Activated CD4-positive, CD25-positive, alpha-beta regulatory T cell treated with anti-CD3 and anti-CD28 coated beads, Interleukin-2, amount 50 U/mL, for 16 hours (primary cell): ENCODE measurements at places on chromosomes 5 and 9.

GRCh38 chr5:112923988-112924387 lies 2.0 kb upstream of the REEP5 start:
- no peak for DNase-seq

GRCh38 chr5:138241688-138242571 lies 28.8 kb upstream of the CDC23 start:
- DNase-seq: no peak

DNA sequence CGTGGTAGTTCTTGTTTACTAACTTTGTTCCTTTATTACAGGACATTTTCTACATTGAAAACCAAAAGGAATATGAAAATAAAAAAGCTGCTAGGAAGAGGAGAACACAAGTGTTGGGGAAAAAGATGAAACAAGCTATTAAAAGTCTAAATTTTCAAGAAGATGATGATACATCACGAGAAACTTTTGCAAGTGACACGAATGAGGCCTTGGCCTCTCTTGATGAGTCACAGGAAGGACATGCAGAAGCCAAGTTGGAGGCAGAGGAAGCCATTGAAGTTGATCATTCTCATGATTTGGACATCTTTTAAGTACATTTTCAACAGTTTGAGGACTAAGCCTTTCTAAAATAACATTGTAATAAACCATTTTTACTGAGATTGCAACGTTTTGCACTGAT lies 23.8 kb downstream of the PHAX start:
- DNase-seq: no peak

GRCh38 chr5:77791356-77791755 lies 15.2 kb upstream of the TBCA start:
- DNase-seq: no peak

- no peak for DNase-seq
Observed at GRCh38 chr5:131783874-131784273, 12.9 kb downstream of the FNIP1 start.

- DNase-seq: no peak
Observed at GRCh38 chr9:135079676-135080075, 7.8 kb upstream of the OLFM1 start.

DNA sequence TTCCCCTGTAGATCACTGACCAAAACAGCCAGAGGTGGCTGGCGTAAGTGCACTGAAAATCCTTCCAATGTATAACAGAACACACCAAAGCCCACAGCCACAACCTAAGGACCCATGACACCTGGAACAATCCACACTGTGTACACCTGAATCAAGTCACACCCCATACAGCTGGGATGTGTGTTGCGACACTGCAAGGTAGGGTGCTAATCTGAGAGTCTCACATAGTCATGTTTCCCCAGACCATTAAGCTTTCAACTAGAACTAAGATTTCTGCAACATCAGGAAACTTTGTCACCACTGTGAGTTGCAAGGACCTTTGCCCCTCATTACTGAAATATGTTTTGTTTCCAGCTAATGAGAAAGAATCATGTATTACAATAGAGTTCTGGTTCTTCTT lies 59.4 kb downstream of the MED27 start:
- DNase-seq: no peak

GRCh38 chr9:69678843-69679538 lies 6.8 kb upstream of the APBA1 start:
- DNase-seq: no peak

- DNase-seq: no peak
Observed at GRCh38 chr9:105437704-105438103, 10.1 kb upstream of the FSD1L start.

DNA sequence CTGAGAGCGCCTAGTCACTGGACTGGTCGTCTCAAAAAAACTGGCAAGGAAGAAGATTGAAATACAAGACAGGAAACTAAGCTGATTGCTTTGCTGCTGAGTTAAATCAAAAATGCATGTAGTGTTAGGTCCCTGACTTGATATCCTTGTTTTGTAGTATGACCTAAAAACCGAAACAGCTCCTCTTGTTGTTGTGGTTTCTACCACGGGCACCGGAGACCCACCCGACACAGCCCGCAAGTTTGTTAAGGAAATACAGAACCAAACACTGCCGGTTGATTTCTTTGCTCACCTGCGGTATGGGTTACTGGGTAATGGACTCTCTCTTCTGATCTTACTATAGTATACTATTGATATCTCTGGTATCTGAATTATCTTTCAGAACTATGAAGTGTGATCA lies 4.3 kb downstream of the MTRR start:
- no peak for DNase-seq

DNA sequence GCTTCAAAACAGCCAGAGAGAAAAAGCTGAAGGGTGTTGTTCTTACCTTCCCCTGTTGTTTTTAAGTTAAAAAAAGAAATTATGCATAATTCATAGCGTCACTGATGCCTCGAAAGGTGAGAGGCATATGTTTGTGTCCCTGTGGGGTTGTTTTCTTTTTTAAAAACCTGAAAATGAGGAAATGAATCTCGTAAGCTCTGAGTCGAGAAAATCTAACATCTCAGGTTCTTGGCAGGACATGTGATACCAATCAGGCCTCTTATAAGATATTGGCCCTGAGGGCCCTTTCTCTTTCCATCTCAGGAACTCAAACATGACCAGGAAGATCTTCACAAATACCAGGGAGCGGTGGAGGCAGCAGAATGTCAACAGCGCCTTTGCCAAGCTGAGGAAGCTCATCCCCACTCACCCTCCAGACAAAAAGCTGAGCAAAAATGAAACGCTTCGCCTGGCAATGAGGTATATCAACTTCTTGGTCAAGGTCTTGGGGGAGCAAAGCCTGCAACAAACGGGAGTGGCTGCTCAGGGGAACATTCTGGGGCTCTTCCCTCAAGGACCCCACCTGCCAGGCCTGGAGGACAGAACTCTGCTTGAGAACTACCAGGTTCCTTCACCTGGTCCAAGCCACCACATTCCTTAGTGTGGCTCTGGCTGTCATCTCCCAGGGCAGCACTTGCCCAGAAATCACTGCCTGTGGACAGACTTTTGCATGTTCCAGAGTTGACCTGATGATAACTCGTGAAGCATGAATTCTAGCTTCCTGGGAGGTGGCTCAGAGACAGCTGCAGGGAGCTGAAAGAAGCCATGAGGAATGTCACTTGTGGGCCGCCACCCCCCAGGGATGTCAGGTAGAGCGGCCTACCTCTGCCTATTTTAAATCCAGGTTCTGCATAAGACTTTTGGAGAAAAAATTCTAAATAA lies at the start of gene TAL2:
TSS of gene TAL2 (plus strand) at position 274 of the 921 bp plus-strand sequence. CDS start at position 314, 40 bp downstream.
- DNase-seq: no peak

DNA sequence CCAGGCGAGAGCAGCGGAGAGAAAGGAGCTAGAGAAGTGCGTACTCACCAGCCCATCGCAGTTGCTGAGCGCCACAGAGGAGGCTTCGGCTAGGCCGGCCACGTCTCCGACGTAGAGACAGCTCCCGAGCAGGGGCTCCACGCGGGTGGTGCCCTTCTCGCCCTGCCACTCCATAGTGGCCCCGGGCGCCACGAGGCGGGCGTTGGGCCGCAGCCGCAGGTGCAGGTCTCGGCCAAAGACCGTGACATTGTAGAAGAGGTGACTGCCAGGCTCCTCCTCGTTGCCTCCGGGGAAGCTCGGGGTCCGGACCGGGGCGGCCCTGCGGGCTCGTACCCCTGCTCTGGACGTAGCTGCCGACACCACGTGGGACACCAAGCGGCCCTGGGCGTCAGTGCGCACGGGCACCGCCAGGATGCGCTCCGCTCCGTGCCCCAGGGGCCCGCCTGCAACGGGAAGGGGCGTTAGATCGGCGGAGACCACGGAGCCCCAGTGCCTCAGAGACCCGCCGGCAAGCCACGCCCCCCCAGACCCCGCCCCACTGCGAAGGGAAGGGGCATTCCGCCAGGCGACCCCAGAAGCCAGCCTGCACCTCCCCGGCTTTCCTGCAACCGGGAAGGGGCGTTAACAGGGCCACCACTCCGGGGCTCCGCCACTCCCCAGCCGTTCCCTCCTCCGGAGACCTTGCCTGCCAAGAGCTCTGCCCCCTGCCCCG lies 1.4 kb downstream of the ADAMTS2 start:
- no peak for DNase-seq

DNA sequence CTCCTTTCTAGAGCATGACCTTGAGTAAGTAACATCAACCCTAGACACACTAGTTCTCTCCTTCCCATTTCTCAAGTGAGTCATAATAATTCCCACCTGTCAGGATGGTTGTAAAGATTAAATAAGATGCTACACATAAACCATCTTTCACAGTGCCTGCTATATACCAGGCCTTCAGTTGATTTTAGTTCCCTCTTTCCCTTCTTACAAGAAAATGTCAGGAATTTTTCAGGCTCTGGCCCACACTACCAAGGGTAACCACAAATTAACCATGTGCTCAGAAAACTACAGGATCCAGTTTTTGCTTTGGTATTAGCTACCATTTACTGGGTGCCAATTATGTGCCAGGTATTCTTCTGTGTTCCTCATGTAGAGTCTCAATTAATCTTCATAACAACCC lies 42.7 kb upstream of the RARS1 start:
- no peak for DNase-seq

DNA sequence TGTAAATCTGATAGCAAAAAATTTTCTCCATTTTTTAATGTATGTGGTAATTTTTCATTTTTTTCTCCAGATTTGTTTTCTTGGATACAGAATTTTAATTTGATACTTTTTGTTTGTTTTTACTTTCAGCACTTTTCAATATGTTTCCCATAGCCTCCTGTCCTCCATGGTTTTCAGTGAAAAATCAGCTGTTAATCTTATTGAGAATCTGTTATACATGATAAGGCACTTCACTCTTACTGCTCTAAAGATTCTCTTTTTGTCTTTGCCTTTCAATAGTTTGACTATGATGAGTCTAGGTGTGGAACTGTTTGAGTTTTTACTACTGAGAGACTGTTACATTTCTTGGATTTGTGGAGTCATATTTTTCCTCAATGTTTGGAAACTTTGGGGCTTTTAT lies 455.7 kb upstream of the NUDT12 start:
- no peak for DNase-seq

DNA sequence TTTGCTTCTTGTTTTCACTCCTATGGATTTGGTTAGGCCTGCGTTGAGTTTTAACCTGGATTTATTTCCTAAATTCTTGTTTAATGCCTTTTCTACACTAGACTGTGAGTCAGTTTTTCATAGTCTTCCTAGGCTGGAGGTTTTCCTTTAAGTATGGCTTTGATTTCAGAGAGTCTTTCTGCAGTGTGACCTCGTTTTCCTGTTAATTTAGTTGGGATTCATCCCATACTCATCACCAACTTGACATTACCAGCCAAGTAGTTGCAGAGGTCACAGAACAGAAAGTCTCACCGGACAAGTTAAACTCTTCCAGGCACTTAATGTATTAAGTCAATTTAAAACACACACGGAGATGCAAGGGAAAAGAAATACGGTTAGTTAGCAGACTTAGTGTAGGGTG lies 29.7 kb upstream of the AUH start:
- no peak for DNase-seq

DNA sequence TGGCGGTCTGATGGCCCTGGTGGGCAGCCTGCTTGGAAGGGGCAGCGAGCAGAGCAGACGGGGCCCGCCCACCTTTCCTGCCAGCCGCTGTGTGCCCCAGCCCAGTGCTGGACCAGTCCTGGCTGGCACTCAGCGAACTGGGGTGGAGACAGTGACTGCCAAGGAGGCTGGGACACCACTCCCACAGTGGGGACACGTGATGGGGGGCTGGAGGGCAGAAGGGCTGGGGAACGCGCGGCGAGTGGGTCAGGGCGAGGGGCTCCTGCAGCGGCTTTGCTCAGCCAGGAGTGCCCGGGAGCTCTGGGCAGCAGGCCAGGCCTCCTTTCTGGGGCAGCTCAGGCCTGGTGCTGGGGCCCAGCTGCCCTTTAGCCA lies 19.5 kb downstream of the NCS1 start:
- no peak for DNase-seq

DNA sequence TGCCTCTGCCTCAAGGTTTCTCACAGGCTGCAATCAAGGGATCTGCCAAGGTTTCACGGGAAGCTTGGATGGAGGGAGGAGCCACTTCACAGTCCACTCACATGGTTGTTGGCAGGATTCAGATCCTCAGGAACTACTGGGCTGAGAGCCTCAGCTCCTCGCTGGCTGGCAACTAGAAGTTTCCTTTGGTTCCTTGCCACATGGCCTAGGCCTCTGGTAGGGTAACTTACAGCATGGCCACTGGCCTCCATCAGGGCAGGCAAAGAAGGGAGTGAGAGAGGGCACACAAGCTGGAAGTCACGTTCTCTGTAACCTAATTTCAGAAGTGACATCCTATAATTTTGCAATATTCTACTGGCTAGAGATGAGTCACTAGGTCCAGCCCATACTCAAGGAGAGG lies 32.2 kb downstream of the SPOCK1 start:
- no peak for DNase-seq

- DNase-seq: no peak
Observed at GRCh38 chr5:171149333-171149732, 159.7 kb upstream of the TLX3 start.

DNA sequence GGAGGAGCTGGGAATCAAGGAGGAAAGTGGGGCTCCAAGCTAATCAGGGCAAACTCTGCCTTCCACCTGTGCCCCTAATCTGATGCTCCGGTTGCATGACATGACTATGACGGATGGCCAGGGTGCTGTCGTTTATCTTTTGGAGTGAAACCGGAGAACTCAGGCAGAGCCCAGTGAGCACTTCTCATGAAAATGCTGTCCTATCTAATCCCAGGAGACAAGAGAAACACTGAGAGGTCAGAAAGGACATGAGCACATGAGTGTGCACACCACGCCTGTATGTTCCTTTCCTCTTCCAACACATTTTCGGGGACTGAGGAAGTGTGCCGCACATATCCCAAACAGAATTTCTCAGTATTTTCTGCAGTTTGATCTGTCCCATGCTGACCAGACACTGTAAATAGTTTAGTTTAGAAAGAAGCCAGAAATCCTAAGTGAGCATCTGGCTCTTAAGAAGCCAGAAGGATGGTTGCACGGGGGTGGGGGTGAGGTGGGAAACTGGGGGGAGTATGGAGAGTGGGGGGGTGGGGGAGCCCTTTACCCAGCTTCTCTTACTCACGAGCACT lies 217.1 kb downstream of the TSSK1B start:
- no peak for DNase-seq

DNA sequence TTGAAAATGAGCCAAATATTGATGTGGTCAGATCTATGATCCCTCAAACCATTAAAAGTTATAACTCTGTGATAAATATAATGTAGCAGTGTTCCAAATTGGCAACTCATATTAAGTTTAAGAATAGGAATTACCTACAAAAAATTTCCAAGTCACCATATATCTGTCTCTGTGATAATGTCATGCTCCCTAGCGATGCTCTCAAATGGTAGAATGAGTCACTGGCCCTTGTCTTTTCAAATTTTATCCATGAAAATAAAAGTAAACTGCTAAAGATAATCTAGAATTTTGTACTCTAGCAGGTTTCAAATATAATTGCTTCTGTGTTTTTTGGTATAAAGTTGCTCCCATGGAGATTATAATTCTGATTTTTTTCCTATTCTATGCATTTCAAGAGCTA lies 277.1 kb downstream of the PDE4D start:
- DNase-seq: no peak

DNA sequence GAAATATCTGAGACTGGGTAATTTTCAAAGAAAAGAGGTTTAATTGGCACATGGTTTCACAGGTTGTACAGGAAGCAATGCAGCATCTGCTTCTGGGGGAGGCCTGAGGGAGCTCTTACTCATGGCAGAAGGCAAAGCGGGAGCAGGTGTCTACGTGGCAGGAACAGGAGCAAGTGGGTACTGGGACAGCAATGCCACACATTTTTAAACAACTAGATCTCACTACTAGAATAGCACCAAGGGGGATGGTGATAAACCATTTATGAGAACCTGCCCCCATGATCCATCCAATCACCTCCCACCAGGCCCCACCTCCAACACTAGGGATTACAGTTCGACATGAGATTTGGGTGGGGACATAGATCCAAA lies 47.6 kb upstream of the HOMER1 start:
- DNase-seq: no peak
